Transverse colon (tissue), 4 donors: ENCODE measurements at places on chromosomes 6 and 20. TPM values are rescaled to one million over a fixed set of nuclear protein-coding genes. Genes with fewer than 3 reads are reported as not detected.

- no peak overlapping the region for H3K4me3 ChIP-seq
- H3K27me3 ChIP-seq: no peaks in the 10 kb centered on the region
- no peaks in the 10 kb centered on the region for H3K36me3 ChIP-seq
- no peak for DNase-seq
These were observed 450.2 kb downstream of the CDC5L start for GRCh38 chr6:44837741-44838140.

DNA sequence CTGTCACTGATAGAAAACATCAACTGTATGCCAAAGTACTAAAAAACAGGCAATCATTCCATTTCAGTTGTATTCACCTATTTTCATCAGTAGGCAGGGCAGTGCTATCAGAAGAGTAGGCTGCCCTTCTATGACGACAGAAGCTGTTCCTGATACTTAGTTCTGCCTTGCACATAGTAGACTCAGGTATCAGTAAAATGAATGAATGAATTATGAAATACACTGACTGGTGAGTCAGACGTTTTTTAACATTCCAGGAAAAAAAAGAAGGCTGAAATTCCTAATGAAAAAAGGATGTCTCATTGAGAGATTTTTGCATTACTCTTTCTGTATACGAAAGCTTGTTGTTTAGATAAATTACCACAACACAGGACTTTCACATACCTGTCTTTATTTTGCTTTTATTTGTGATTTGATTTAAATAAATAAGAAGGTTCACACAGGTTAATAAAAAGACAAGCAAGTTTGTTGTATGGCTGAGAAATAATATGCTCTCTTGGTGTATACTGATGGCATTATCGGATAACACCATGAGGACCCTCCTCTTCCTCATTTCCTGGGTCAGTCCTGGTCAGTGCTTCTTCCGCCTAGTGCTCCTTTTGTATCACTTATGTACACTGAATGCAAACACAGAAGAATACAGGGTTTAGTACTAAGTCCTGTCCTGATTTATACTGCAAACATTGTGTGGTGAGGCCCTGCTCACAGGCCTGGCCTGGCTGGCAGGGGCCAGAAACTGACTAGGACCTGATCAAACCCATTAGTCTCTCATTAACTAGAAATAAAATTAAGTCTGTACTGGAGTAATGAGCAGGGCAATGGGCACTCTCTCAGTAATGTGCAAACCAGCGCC, 39.4 kb upstream of the SPDEF start:
- H3K4me1 ChIP-seq: peaks cover under 1% of the 10 kb centered on the region
- H3K27me3 ChIP-seq: no peaks in the 10 kb centered on the region
- no peak for DNase-seq
- no peak overlapping the region for H3K27ac ChIP-seq
- H3K36me3 ChIP-seq: no peaks in the 10 kb centered on the region
- H3K4me3 ChIP-seq: no peak overlapping the region

GRCh38 chr6:35087361-35088280, 53.5 kb downstream of the TCP11 start:
- H3K4me1 ChIP-seq: no peaks in the 10 kb centered on the region
- no peaks in the 10 kb centered on the region for H3K27me3 ChIP-seq
- DNase-seq: no peak
- peaks cover 39% of the 10 kb centered on the region for H3K36me3 ChIP-seq
- peak overlapping the region; percentile 8 for H3K27ac ChIP-seq
- no peak overlapping the region for H3K4me3 ChIP-seq

- no peaks in the 10 kb centered on the region for H3K36me3 ChIP-seq
- no peak overlapping the region for H3K27ac ChIP-seq
- H3K4me3 ChIP-seq: no peak overlapping the region
- H3K4me1 ChIP-seq: no peaks in the 10 kb centered on the region
These were observed 55.5 kb downstream of the TPBG start for GRCh38 chr6:82419132-82419581.

GRCh38 chr6:115551527-115551926, 509.2 kb downstream of the FRK start:
- H3K27me3 ChIP-seq: no peaks in the 10 kb centered on the region
- H3K27ac ChIP-seq: no peak overlapping the region
- no peak overlapping the region for H3K4me3 ChIP-seq
- no peaks in the 10 kb centered on the region for H3K36me3 ChIP-seq

GRCh38 chr20:49891476-49892110, 23.7 kb downstream of the SPATA2 start:
- H3K27me3 ChIP-seq: no peaks in the 10 kb centered on the region
- DNase-seq: no peak
- H3K27ac ChIP-seq: no peak overlapping the region
- no peaks in the 10 kb centered on the region for H3K4me1 ChIP-seq
- H3K36me3 ChIP-seq: no peaks in the 10 kb centered on the region

DNA sequence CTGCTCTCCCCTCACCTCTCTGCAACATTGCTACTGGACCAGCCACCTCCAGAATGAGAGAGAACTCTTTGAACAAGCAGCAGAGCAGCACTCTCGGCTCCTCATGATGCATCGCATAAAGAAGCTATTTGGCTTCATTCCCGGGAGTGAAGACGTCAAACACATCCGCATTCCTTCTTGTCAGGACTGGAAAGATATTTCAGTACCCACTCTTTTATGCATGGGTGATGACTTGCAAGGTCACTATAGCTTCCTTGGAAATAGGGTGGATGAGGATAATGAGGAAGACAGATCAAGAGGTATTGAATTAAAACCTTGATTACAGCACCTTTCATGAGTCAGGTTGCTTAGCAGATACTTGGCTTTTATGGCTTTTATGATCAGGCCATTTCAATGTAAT, 4.3 kb downstream of the CALHM4 start:
- no peaks in the 10 kb centered on the region for H3K4me1 ChIP-seq
- H3K27me3 ChIP-seq: peaks cover 5% of the 10 kb centered on the region
- H3K4me3 ChIP-seq: no peak overlapping the region

DNA sequence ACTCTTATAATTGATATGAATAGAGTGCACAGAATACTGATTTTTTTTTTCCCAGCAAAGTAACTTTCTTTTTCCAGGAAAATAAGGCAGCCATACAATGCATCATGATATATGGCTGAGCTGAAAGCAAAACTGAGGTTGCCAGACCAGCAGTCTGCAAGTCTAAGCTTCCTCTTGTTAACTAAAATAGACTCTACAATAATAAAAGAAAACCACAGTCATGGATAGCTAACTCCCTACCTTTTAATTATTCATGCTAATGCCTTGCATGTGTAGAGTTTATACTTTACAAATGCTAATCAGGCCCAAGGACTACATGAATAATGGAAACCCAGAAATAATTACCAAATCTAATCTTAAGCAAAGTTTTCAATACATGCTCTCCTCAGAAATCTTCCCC, 47.4 kb downstream of the MAP7 start:
- no peaks in the 10 kb centered on the region for H3K4me1 ChIP-seq
- no peaks in the 10 kb centered on the region for H3K36me3 ChIP-seq
- H3K4me3 ChIP-seq: no peak overlapping the region
- no peaks in the 10 kb centered on the region for H3K27me3 ChIP-seq
- no peak for DNase-seq
- no peak overlapping the region for H3K27ac ChIP-seq

The UBE2C gene
- total RNA-seq: 27.1 TPM

The JAG1 gene
- total RNA-seq: 75.0 TPM

The MUCL3 gene
- total RNA-seq: not detected
